Activated naive CD4-positive, alpha-beta T cell (primary cell): ENCODE measurements at places on chromosomes 6 and 20.

GRCh38 chr6:14118091-14118439 is 493 bp downstream of the CD83 start:
- no peak for DNase-seq

DNA sequence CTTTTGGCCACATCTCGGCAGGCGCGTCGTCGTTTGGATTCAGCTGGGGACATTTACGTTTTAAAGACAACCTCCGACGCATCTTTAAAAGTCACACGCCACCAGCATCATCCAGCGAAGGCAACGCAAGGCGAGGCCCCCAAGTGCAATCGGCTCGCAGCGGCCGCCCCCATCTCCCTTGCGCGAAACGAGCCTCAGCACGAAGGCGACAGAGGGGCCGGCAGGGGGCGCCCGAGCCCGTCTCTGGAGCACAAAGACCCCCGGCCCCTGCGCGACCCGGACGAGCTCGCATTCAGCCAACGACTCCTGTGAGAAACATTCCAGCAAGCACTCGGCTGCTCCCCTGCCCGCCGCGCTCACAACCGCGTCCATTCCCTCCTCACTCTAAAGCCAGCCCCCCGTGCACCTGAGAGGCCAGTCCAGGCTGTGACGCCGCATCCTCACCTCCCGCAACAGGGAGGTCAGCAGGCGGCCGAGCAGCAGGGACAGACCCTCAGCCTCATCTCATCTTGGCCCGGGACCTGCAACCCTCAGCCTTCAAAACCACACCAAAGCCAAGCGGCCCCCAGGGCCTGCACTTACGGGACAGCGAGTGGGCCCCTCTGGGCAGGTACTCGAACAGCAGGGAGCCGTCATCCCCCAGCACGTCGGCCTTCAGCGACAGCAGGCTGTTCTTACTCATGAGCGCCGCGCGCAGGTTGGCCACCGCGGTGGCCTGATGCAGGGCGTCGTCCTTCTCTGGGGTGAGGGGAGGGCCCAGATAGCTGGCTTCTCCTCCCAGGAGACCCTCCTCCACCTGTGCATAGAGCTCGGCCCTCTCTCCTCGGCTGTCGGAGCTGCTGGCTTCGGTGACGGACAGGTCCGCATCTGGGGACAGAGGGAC is 35.8 kb downstream of the SLC2A4RG start:
- DNase-seq, result no peak

DNA sequence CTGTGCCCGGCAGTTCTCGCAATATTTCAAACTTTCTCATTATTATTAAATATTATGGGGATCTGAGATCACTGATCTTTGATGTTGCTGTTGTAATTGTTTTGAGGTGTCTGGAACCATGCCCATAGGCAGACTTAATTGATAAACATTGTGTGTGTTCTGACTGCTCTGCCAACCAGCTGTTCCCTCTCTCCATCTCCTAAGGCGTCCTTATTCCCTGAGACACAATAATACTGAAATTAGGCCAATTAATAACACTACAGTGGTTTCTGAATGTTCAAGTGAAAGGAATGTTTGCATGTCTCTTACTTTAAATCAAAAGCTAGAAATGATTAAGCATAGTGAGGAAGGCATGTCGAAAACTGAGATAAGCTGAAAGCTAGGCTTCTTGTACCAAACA is 7.6 kb downstream of the MAPK14 start:
- no peak for DNase-seq

DNA sequence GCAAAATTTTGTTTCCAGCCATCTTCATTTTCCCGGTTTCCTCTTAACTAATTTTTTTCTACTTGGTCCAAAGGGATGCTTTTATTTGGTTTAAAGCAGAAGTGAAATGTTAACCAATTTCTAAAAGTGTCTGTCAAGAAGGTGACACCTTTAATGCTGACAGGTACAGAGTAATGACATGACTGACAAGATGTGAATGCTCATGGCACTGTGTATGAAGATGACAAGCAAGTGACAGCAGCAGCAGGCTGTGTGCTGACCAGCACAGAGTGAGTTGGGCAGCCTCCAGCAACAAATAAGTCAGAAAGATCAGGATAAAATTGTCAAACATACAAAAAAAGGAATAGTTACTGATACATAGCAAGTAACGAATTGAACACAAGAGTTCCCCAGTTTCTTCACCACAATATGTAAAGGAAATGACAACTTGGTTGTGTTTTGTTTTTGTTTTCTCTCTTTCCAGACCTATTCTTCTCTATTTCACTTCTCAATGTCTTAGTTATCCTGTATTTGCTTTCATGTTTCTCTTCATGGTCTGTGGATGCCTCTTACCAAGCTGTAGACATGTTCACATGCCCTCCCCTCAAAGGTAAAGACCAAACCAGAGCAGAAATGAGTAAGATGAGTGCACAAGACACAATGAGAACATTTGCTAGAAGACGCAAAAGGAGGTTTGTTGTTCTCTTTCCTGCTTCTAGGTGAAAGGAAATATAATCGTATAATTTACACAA is 174.9 kb downstream of the FRK start:
- no peak for DNase-seq

GRCh38 chr6:154138793-154139192 is 99.8 kb downstream of the OPRM1 start:
- no peak for DNase-seq

DNA sequence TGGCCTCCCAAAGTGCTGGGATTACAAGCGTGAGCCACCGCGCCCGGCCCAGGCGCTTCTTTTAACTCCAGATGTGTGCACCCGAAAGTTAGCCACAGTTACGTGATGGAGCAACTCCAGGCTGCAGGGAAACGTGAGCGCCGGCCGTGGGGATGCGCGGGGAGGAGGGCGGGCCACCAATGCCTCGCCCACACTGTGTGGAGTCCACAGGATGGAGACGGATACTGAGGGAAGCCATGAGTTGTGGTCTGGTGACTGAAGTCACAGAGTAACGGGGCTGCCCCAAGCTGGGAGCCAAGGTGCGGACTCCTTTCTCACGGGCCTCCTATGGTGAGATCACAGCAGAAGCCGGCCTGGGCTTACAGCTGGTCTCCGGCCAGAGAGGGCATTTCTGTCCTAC is 23.2 kb downstream of the YTHDF1 start:
- DNase-seq, result no peak

GRCh38 chr6:122207061-122207460 is 192.4 kb upstream of the HSF2 start:
- no peak for DNase-seq

DNA sequence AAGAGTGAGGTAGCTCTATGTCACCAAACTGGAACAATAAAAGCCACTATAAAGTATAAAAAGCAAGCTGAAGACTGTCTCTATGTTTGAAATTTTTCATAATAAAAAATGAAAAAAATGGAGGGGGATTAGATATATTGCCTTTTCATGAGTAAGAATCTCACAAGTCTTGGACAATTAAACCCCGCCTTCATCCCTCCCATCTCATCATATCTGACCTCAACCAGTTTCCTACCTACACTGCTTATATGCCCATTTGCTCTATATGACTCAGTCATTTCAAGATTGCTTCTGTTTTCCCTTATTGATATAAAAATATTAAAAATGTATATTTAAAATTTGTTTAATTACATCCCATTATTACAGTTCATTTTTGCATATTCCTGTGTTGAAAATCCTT is 2.9 kb upstream of the TRIM39 start:
- DNase-seq, result no peak

DNA sequence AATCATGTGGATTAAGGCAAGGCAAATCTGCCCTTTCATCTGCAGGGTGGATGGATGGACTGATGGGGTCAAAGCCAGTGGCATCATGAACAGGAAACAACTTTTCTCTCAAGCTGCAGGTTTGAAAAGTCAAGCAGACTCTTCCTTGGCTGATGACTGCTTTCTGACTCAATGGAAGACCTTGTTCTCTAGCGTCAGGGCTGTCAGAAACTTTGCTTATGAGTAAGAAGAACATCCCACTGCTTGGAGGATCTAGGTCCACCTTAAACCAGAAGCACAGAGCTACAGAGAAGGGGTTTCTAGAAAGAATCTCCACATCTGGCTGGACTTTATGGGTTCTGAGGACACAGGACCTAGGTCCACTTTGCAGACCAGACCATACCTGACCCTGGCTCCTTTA is 36.3 kb upstream of the CST5 start:
- DNase-seq, result no peak

DNA sequence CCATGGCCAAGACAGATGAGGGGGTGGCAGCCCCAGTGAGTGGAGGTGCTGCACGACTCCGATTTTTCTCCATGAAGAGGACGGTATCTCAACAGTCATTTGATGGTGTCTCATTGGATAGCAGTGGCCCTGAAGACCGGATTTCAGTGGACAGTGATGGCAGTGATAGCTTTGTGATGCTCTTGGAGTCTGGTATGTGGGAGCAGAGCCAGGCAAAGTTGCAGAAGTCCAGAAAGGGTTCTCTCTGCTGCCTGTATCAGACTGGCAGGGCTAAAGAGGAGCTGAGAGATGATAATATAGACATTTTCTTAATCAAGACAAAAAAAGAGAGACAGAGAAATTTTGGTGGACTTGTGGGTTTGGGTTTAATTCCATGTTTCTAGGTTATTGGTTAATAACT is 23.8 kb downstream of the TAF11 start:
- no peak for DNase-seq

DNA sequence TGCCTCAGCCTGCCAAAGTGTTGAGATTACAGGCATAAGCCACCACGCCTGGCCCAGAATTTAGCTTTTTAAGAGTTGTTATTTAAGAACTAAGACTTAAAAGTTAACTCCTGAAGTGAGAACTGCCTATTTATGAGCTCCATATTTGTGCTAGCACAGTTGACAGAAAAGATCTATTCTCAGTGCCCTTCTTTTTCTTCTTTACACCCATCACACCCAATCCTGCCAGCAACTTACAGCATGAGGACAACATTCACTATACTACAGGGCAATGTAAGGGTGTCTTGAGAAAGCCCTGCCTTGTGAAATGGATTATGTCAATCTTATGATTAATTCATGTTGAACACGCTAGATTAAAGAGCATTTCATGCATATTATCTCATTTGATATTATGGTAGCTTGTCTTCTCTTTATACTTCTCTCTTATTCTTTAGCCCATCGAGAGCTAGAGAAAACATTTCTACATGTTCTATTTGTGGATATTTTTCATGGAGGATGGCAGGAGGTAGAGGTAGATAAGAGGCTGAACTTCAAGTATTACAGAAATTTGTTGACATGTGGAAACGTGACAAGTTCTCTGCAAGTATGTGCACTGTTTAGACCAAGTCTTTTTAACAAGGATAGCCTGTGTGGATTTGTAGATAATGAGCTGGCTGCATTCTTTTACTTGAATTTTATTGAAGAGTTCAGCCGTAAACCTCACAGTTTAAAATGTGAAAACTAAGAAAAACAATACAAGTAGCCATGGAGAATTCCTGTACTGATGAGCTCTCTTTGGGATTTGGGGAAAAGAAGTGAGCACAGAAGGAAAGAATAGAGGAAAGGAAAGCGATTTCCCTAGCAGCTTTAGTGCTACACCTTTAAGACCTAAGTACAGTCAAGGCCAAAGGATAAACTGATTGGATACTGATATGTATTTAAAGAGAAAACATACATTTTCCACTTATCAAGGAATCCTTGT is 212.2 kb downstream of the ARHGAP18 start:
- DNase-seq, result no peak

GRCh38 chr20:50343490-50344179 is 153.0 kb downstream of the CEBPB start:
- DNase-seq, result no peak

DNA sequence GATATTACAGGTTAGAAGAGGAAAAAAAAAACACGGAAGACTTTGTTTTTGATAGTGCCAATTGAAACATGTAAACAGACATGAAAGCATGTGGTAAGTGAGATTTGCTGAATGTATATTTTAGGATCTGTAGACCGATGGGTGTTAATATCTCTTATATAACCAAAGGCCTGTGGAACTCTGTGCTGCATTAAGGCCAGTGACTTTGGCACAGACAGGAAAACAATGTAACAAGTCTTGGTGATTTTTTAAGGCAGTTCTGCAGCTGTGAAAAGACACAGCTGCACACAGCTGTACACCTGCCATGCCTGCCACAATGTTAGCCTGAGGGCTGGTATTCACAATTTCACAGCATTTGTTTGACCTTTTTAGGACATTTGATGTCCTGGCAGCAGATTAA is 6.1 kb downstream of the SOBP start:
- no peak for DNase-seq

- DNase-seq, result no peak
Measured at GRCh38 chr20:32130352-32130751, 20.8 kb downstream of the TM9SF4 start.

- DNase-seq, result no peak
Measured at GRCh38 chr6:106128981-106129781, 43.0 kb downstream of the PRDM1 start.

GRCh38 chr6:129217701-129218100 is 334.8 kb downstream of the LAMA2 start:
- no peak for DNase-seq

DNA sequence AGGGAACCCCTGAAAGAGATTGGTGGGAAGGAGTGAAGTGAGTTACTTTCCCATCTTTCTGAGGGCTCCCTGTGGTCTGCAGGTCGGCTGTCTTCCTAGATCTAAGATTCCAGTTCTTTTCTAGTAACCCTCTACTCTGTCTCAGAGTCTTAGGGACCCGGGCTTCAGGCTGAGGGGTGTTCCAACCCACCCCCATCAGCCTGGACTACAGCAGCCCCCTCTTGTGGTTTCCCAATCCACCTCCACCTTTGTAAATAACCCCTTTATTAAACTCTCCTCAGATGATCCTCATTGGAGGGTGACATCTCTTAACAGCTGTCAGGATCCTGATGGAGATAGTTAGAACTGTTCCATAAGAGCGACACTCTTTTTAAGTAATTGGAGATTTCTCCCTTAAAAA is 300.4 kb downstream of the LRFN2 start:
- no peak for DNase-seq

DNA sequence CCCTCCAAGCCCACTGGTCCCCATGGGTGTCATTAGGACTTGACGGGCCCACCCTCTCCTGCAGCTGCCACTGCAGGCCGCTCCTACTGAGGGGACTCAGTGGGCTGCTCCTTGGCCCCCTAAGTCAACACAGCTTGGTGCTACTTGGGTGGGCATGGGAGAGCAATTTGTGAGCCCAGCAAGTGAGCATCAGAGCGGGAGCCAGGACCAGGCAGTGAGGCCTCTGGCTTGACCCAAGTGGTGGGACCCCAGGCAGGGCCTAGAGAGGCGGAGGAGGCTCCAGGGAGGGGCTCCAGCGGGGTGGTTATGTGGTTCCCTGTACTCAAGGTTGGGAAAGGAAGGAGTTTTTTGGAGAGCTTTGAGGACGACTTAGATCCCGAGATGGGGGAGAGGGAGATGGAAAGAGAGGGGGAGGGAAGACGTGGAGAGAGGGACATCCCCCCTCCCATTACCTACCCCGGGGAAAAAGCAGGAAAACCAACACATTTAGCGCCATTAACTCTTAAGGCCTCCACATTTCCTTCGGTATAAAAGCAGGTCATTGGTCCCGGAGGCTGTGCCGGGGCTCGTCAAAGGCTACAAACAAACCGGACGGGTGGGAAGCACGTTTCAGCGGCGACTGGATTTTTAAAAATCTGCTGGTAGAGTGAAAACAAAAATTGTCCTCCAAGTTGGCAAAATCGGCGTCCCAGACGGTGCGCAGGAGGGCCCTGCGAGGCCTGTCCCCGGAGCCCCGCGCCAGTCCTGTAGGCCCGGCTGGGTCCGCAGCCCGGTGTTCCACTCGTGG is 8.8 kb downstream of the FOXC1 start:
- no peak for DNase-seq

- DNase-seq, result no peak
Measured at GRCh38 chr6:14929291-14929690, 316.6 kb upstream of the JARID2 start.
